ENCODE measurements at places on chromosomes 7 and 10. TPM values are rescaled to one million over a fixed set of nuclear protein-coding genes. Genes with fewer than 3 reads are reported as not detected.

DNA sequence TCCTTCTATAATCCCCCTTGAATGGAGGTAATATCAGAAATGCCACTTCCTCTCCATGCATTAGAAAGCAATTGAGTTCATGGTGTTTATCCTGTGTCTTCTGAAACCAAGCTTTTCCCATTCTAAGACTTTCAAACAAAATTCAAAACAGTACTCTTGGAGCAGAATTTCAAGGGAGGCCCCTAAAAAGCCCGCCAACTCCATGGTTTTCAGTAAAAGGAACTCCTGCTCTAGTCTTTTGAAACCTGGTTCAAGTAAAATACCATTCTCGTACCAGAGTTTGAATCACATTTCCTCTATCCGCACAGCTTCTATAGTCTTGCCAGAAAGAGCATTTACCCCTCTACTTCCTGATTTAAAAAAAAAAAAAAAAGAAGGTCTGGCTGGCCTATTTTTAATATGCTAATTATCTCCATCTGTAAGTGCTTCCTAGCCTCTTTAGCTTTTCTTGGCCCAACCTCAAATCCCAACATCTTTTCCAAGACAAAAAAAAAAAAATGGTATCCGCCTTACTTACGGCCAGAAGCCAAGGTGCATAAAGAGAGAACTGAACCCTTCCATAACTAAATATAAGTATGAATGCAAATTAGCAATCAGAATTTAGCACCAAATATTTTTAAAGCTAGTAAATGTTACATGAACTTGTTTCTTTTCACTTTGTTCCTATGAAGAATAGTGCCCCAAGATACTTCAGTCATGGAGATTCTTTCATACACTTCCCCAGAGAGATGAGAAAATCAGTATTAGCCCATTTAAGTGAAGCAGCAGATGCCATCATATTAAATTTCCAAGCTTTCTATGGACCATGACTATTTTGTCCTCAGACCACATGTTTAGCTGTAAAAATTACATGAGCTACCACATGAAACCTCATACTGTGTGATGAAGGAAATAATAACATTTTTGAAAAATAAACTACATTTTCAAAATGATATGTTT lies 199.9 kb upstream of the FAM3C start:
- no peak for DNase-seq

DNA sequence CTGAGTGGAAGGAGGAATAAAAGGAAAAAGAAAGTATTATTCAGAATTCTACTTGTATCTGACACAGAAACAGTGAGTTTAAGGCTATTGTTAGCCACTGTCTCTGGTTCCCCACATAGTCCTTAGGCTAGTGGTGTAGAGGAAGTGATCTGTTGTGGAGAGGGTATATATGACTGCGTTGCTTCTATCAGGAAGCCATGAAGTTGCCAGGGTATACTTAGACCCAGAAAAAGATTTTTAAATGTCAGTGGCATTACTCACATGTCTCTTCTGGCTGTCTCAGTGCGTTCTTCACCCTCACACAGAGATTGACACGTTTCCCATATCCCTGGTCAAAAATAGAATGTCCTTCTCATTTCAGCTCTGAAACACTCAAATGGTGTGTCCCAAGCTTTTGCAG lies 72.7 kb downstream of the SEM1 start:
- DNase-seq: no peak

DNA sequence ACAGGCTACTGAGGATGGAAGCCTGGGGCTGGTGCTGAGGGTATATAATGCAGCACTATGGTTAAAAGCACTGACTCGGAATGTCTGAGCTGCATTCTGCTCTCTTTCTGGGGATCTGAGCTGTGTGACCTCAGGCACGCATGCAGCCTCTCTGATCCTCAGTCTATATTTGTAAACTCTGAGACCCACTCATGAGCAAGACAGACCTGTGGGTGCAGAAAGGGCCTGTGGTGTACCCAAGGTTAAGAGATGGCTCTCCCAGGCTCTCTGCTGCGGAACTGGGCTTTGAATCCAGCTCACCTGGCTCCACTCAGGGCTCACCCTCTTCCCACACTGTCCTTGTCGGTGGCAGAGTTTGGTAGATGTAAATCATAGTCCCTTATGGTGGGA lies 89.9 kb downstream of the CHST15 start:
- DNase-seq: peak; percentile 29

DNA sequence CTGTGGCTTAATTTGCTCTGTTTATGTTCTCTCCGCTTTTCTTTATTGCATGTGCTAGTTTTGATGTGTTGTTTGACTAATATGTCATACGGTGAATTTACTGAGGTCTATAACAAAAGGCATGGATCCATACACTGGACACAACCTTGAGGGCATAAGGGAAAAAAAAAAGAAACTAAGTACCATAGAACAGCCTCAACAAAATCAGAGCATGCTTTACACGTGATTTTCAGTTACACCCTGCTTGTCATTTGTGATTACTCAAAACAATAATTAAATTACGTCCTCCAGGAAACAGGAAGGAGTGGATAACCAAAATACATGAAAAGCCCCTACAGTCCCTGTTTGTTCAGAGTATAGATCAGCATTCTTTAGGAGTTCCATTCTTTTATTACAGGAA lies 150.5 kb downstream of the CRPPA start:
- no peak for DNase-seq

DNA sequence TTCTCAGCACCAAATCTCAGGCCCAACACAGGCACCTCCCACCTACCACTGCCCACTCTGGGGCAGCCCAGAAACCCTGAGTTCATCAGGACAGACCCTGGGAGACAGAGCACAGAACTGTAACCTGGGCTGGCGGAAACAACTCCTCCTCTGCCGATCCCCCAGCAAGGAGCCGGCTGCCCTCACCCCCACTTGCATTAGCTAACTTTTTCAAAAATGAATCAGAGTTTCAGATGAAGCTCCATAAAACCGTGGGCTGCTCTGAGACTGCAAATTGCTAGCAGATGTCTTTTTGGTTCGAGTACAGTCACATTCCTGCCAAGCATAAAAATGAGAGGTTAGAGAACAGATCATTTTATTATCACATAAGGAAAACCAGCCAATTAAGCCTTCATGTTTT lies 93.4 kb upstream of the PARD3 start:
- DNase-seq: no peak

- no peak for DNase-seq
Observed at GRCh38 chr10:59508296-59508695, 145.9 kb upstream of the FAM13C start.

DNA sequence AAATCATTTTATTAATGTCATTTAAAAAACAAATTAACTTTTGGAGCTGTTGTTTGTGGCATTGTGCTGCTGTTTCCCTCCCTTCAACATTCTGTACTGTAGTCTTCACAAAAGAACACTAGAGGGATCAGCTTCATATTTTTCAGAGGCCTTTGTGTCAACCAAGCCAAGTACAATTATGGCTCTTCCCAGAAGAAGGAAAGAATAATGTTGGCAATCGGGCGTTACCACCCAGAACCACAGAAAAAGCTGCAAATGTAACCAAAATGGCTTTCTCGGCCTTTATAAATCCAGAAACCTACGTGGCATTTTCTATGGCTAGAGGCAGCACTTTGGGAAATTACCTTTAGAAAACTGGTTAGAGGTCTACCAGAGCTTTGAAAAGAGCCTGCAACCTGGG lies 98.8 kb upstream of the COL1A2 start:
- no peak for DNase-seq

DNA sequence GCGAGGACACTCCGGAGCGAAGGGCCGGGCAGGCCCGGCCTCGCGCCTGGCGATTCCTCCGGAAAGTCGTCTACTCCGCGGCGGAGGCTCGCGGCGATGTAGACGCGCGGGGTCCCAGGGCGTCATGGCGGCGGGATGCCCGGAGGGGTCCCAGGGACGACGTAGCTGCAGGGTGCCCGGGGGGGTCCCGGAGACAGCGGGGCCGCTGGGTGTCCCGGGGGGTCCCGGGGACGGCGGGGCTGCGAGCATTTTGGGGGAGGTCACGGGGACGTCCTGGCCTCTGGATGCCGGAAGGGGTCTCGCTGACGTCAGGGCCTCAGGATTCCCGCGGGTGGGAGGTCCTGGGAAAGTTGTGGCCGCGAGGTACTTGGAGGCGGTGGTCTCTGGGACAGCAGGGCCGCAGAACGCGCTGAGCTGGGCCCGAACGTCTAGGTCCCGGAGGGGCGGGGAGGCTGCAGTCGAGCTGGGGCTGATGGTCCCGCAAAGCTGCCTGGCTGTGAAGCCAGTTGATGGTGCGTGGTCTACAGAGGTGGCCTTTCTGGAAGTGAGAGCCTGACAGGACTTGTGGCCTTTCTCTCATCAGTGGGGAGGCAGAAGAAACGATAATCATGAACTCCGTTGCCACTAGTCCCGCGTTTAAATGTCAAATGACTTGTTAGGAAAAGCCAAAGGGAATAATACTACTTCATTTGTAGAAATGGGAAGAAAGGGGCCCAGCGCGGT lies 637 bp downstream of the HSPA14 start:
- DNase-seq: peak; percentile 83

GRCh38 chr7:141679014-141679413 lies 23.0 kb downstream of the DENND11 start:
- no peak for DNase-seq

Gene MICALL2
- total RNA-seq: 18.1 TPM

Gene GSTK1
- 61.1 TPM for total RNA-seq

Gene WNT8B
- not detected for total RNA-seq

Gene SLC25A13
- total RNA-seq: 104 TPM

Gene CFAP69
- total RNA-seq: 6.6 TPM
